ENCODE measurements at places on chromosomes 4 and X. TPM values are rescaled to one million over a fixed set of nuclear protein-coding genes. Genes with fewer than 3 reads are reported as not detected.

The FUNDC1 gene
- total RNA-seq = 8.3 TPM

The BMP3 gene
- total RNA-seq = 0.14 TPM

The PCDH11X gene
- total RNA-seq = not detected

The MSANTD1 gene
- total RNA-seq = 0.72 TPM

The CEP135 gene
- total RNA-seq = 10.3 TPM

The GPR119 gene
- total RNA-seq = not detected

The MGARP gene
- 3.3 TPM for total RNA-seq

The MBNL3 gene
- 11.0 TPM for total RNA-seq

The BEX1 gene
- total RNA-seq = 9.0 TPM

The TMEM144 gene
- 4.3 TPM for total RNA-seq

The TSPAN5 gene
- 54.5 TPM for total RNA-seq

The EMCN gene
- not detected for total RNA-seq

The FOXO4 gene
- total RNA-seq = 5.3 TPM

The GAGE12E gene
- not detected for total RNA-seq

The GRPEL1 gene
- 25.8 TPM for total RNA-seq
